ENCODE measurements at places on chromosomes 3 and 15.

GRCh38 chr3:170999737-171000242, 26.7 kb downstream of the SLC2A2 start:
- DNase-seq: no peak

DNA sequence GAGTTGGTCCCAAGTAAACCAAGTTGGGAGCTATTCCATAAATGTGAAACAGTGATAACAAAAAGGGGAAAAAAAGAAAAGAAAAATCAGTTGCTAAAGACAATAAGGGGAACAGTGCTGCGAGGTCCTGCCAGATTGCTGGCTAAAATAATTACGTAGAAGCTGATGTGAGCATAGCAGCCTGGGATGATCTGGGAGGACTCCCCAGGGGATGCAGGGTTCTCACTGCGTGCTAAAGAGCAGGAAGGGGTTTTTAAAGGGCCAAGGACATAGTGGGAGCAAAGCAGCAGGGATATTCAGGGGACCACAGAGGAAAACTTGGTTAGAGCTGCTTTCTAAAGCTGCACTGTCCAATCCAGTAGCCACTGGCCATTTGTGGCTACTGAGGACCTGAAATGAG, 133.0 kb upstream of the UMPS start:
- no peak for DNase-seq

- DNase-seq: no peak
These were observed 59.1 kb upstream of the UMPS start for GRCh38 chr3:124671106-124671505.

GRCh38 chr3:50003216-50003615, 63.3 kb downstream of the RBM6 start:
- no peak for DNase-seq

GRCh38 chr3:157077565-157077991, 82.4 kb downstream of the CCNL1 start:
- no peak for DNase-seq
